ENCODE measurements at places on chromosomes 6 and 20.

GRCh38 chr20:24469894-24470745 lies 691 bp downstream of the SYNDIG1 start:
- DNase-seq, result no peak

DNA sequence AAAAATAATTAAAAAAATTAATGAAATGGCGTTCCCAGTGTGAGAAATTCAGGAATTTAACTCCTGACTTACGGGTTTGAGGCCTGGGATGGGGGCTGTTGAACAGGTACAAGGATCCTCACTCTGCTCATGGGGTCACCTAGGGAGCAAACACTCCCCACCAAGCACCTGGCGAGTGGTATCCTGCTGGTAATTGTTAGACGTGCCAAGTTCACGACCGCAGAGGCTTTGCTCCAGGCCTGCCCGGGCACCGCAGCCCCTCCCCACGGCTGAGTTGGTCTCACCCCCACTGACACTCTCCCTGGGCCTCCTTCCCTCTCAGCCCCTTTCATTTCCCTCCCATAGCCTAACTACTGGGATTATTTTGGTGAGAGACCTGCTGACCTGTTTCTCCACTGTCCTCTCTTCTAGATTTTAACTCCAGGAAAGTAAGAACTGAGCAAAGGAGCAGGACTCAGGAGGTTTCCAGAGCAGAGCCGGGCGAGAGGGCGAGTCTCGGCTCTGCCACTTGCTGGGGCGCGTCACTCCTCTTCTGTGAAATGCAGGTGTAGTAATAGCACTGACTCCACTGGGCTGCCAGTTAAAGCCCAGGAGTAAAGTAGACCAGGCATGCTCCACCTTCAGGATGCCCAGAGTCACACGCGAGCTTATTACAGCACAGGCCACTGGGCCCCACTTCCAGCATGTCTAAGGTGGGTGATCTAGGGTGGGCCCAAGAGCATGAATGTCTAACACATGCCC lies 22.8 kb downstream of the BMP7 start:
- DNase-seq, result no peak

DNA sequence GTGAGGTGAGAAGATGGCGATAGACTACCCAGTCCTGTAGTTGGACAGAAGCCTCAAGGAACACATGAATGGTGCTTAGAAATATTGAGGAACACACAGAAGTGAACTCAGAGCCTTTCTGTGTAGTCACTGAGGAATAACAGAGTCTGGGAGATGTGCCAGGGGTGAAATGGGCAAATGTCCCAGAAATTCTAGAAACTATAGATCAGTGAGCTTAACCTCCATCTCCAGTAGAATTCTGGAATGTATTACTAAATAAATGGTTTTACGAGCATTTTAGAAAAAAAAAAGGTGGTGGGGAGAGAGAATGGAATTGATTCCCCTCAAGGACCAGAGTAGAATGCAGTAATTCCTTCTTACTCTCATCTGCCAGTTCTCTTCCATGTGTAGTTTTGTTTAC lies 380.0 kb downstream of the LMBRD1 start:
- DNase-seq, result no peak

- no peak for DNase-seq
Measured at GRCh38 chr20:4091490-4092479, 76.4 kb upstream of the RNF24 start.

GRCh38 chr20:12999201-12999600 lies 9.6 kb upstream of the SPTLC3 start:
- DNase-seq, result no peak

DNA sequence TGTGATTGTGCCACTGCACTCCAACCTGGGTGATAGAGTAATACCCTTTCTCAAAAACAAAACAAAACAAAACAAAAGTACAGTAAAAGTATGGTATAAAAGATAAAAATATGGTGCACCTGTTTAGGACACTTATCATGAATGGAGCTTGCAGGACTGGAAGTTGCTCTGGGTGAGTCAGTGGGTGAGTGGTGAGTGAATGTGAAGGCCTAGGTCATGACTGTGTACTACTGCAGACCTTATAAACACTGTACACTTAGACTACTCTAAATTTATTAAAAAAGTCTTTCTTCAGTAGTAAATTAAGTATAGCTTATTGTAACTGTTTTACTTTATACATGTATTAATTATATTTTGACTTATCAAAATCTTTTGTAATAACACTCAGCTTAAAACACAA lies 46.0 kb downstream of the ZFP64 start:
- DNase-seq, result no peak

- no peak for DNase-seq
Measured at GRCh38 chr20:59448196-59448595, 147.8 kb downstream of the EDN3 start.

- DNase-seq, result no peak
Measured at GRCh38 chr20:22974354-22974753, 60.8 kb upstream of the SSTR4 start.

DNA sequence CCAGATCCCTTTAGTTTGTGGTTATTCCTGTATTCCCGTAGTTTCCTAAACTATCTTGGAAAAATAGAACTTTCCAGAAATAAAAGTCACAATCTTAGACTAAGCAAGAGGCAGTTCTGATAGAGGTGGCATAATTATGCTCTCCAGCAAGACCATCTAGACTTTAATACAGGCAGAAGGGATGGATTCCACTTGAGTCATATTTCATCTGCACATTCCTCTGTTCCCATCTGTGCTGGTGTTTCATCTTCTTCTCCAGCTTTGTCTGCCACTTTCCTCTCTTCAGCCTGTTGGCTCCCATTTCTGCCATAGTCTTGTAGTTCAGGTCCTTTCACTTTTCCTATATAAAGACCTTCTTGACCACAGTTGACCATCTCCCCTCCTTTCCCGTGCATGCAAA lies 102.9 kb downstream of the SOBP start:
- no peak for DNase-seq
